NCI-H345 (cell line): ENCODE measurements at places on chromosomes 12 and 14.

- no peak for DNase-seq
Observed at GRCh38 chr12:84805474-84805858, 107.1 kb downstream of the SLC6A15 start.

DNA sequence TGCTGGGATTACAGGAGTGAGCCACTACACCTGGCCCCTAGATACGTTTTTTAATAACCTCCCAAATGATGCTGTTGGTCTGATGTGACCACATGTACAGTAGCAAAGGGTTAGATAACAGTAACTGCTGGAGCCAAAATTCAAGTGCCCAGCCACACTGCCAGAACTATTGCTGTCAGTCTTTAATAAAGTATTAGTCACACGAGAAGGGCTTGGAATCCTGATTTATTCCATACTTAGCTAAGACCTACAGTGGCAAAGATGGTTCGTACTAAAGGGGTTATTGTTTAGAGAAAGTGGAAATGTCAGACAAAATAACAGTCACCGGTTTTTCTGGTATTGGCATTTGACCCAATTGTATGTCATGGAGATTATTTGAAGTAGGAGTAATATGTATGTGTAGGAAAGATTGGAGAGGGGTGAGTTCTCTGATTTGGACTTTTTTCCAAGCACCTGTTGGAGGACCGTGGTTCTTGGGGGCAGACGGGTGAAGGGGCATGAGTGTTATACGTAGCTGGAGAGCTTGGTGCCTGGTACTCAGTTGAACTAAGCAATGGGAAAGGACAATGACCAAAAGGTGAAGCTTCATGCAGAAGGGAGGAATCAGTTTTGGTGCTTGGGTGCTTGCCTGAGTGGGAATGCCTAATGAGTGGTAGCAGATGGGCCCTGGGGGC, 9.7 kb downstream of the TUBA1C start:
- DNase-seq, result no peak

- no peak for DNase-seq
Observed at GRCh38 chr12:69686731-69687130, 12.4 kb downstream of the BEST3 start.

DNA sequence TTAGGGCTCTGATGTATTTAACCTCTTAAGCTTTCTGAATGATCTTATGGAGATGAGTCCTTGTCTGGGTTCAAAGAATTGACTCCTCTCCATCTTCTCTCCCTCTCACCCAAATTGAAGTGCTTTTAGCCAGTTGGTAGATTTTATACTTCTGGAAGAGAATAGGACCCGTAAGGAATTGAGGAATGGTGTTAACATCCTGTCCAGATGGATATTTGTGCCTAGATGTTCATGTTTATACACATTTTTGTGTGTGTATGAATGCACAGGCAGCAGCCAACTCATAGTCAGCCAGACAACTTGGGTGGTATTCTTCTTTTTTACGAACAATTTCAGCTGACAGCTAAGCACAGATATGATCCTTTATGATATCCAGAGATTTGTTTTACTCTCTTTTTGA, 449.6 kb upstream of the RGS6 start:
- DNase-seq, result no peak

GRCh38 chr14:65015391-65015790, 28.7 kb downstream of the FNTB start:
- DNase-seq, result no peak

DNA sequence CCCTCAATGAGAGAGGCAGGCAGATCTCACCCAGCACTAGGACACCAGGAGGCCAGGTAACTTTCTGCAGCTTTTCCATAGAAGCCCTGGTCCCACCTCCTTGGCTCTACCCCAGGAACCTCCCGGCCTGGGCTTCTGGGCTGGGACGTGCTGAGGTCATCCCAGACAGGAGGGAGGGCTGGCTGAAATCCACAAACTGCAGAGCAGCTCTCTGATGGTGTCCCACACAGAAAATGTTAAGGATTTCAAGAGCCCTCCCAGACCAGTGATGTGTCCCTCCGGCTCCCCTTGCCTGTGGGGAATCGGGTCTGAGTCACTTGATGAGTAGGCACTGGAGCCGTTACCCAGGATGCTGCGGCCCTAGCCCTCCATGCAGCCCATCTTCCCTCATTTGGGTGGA, 124.1 kb downstream of the ESRRB start:
- DNase-seq, result no peak

DNA sequence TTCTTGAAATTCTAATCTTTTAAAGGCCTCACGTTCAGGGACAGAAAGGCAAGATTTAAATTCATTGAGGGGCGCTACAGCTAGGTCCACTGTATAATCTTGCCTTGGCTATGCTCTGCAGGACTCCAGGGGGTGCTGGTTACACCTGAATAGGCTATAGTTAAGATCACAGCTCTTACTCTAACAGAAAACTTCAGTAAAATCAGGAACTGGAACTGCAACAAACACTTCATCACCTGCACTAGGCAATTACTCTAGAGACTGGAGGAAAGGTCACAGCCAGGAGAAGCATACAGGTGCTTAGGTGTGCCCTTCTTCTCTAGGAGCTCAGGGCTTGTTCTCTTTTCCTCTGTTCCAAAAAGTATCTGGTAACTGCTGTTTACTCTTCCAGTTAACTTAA, 20.9 kb downstream of the SLCO1C1 start:
- peak; percentile 3 for DNase-seq

DNA sequence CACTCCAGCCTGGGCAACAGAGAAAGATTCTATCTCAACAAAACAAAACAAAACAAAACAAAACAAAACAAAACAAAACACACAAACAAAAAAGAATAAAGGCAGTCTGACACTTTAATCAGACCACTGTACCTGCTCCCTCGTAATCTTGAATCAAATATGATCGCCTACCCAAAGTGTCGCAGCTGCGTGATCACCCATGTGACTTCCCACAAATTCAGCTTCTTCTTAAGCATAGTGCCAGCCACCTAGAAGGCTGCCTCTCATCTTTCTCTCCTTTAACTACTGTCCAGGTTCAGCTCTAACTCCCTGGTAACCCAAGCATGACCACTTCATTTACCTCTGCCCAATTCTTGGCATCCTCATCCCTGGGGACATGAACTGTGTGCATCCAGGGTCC, 37.4 kb downstream of the FMNL3 start:
- DNase-seq, result no peak

GRCh38 chr14:54435500-54435981, 5.6 kb downstream of the CNIH1 start:
- no peak for DNase-seq
